ENCODE measurements at places on chromosomes 3 and 15.

- DNase-seq = no peak
Observed at GRCh38 chr15:66901336-66902100, 163.9 kb upstream of the SMAD3 start.

- DNase-seq = no peak
Observed at GRCh38 chr15:97077975-97078374, 747.5 kb downstream of the NR2F2 start.

- no peak for DNase-seq
Observed at GRCh38 chr3:71652781-71653413, 69.4 kb upstream of the FOXP1 start.

DNA sequence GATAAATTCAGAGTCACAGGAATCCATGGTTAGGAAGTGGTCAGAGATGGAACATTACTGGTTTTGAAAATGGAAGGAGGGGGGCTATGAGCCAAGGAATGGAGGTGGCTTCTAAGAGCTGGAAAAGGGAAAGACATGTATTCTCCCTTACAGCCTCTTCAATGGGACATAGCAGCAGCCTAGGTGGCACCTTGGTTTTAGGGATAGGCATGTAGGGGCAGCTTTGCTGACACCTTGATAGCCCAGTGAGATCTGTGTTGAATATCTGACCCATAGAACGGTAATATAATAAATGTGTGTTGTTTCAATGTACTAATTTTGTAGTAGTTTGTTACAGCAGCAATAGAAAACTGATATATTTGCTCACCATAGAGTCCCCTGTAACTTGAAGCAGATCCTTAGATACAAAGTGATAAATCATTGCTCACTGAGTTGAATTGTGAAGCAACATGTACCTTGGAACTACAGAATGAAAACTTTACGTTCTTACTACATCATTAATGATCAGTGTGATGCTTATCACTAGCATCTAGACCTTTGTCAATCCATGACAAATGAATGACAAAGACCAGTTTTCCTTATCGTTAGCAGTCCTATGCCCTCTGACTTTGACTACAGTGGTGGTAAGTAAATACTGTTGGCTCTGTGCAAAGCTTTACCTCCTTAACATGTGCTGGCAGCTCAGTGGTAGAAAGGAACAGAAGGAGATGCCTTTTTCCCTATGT lies 53.8 kb downstream of the TMEM45A start:
- no peak for DNase-seq

GRCh38 chr3:40505599-40506462 lies at the start of gene ZNF620:
ZNF620 (plus strand) TSS chr3:40506039; CDS start chr3:40506353, 314 bp downstream.
- no peak for DNase-seq

- DNase-seq = no peak
Observed at GRCh38 chr3:175735866-175736265, 876.7 kb downstream of the NAALADL2 start.

GRCh38 chr15:59993950-59994401 lies 10.1 kb upstream of the FOXB1 start:
- DNase-seq = no peak

DNA sequence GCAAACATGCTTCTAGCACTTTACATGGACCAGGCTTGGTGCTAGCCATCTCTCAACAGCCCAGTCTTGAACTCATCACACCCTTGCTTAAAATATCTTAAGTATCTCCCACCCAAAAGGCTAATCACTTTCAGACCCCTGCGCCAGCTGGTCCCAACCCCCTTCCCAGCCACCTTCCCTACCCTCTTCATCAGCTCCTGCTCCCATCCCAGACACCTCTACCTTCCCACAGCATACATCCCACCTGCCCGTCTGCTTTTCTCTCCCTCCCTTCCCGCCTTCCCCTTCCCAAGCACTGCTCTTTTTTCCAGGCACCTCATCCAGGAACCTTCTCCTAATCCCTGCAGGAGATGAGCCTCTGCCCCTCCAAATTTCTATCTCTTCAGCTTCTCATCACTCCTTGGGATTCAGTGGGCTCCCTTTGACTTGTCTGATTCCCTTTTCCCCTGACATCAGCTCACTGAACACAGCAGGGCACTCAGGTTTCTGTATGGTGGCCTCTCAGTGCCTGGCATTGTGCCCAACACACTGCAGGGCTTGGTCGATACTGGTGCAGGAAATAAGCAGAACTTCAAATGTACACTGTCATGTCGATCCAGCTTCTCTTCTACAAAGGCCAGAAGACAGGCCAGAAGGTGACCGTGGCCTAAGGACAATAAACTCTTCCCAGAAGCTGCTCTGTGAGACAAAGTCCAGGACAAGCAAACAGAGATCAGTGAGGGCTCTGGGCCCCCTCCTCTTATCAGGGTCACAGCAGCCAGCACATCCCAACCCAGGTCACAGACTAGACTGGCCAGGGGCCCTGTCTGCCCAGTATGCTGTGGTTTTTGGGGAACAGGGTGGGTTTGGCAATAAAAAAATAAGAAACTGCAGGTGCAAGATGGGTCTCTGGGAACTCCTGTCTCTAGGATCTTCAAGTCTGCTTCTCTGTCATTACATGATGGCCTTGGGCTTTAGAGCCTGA lies 2.2 kb upstream of the ITIH1 start:
- no peak for DNase-seq

- DNase-seq = no peak
Observed at GRCh38 chr15:72502220-72502809, 28.2 kb downstream of the ARIH1 start.

- no peak for DNase-seq
Observed at GRCh38 chr3:60085649-60086048, 1035.8 kb upstream of the CFAP20DC start.

Data from esophagus squamous epithelium (tissue), 5 donors.